ENCODE measurements at places on chromosomes 16 and 17.

DNA sequence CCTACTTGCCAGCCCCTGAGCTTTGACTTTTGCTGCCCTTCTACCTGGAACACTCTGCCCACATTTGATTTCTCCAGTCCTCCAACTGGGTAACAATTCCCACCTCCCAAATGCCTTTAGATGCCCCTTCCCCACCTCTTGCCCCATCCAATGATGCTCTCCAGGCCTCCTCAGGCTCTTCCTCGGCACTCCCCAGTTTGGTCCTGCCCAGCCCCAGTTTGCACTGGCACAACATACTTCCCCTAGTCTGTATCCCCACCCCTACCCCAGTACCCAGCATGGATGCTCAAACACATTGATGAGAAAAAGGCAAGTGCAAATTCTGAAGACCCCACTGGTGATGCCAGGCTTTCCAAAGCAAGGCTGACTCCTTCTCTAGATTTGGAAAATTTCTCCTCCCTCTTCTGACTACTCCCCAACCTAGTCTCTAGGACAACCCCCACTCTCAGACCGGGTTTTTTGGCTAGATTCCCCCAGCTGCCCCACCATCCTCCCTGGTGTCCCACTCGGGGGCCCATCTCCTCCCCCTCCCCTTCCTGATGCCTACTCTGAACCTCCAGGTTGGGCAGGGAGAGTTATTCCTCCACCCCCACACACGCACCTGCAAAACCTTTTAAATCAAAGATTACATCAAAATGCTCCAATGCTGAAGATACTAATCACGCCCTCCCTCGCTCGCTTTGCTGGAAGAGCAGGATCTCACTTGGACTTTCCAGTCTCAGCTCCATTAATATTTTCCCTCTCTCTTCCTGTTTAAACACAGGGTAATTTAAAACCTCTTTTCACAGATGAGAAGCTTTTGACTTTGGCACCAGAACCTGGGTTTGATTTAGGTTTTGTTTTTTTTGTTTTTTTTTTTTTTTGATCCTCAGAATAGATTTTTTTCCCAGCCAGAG, 94.9 kb downstream of the TMEM132E start:
- DNase-seq, result no peak

DNA sequence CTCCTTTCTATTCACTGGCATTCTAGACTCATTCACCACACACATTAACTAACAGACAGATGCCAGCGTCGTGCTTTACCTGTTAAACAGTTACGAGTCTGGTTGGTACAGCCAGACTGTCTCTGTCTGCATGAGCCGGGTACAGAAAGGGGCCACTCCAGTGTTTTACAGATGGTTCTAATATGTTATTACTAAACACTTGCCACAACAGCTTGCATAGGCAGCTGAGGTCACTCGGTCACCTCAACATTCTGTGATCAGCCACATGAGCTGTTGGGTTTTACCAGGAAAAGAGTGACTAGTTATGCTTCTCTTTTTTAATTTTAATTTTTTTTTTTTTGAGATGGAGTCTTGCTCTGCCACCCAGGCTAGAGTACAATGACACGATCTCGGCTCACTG, 25.2 kb downstream of the CD300A start:
- no peak for DNase-seq

GRCh38 chr16:74837056-74837455, 62.4 kb upstream of the FA2H start:
- DNase-seq, result no peak

- no peak for DNase-seq
These were observed 44.0 kb downstream of the EPN2 start for GRCh38 chr17:19281161-19281560.

GRCh38 chr16:27547134-27547533, 2.6 kb downstream of the GTF3C1 start:
- no peak for DNase-seq

- no peak for DNase-seq
These were observed 71.3 kb downstream of the TMC6 start for GRCh38 chr17:78057113-78057740.

- no peak for DNase-seq
These were observed 88.7 kb upstream of the RPH3AL start for GRCh38 chr17:441155-441950.
